RPMI7951 (cell line): ENCODE measurements at places on chromosomes 5 and 9. TPM values are rescaled to one million over a fixed set of nuclear protein-coding genes. Genes with fewer than 3 reads are reported as not detected.
A peak's percentile ranks its signal among the peaks of the same experiment; 100 is the strongest.

The RAD17 gene
- 16.7 and 18.6 TPM in 2 replicates for total RNA-seq

DNA sequence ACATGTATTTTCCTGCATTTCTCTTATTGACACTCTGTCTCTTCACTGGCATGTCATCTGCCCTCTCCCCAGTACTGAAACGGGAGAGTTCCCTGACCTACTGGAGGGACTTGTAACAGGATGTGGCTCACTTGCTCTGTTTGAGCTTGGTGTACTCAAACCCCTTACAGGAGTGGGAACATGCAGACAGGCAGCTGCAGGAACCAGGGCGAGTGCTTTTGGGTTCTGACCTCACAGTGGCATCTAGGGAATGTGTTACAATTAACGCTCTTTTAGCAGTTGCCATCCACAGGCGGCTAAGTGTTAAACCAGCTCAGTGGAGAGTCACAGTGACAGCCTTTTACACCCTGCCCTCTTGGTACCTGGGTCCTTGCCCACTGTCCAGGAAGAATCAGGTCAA lies 300.3 kb upstream of the GRAMD2B start:
- no peak for DNase-seq

The TMOD1 gene
- total RNA-seq: 0.98 and 1.3 TPM in 2 replicates

- DNase-seq: peak; percentile 30
These were observed 6.3 kb downstream of the STC2 start for GRCh38 chr5:173321886-173322285.

GRCh38 chr9:126524353-126525077 lies 89.2 kb upstream of the LMX1B start:
- DNase-seq: no peak
